Gastrocnemius medialis (tissue), 4 donors: ENCODE measurements at places on chromosomes 4 and X.

DNA sequence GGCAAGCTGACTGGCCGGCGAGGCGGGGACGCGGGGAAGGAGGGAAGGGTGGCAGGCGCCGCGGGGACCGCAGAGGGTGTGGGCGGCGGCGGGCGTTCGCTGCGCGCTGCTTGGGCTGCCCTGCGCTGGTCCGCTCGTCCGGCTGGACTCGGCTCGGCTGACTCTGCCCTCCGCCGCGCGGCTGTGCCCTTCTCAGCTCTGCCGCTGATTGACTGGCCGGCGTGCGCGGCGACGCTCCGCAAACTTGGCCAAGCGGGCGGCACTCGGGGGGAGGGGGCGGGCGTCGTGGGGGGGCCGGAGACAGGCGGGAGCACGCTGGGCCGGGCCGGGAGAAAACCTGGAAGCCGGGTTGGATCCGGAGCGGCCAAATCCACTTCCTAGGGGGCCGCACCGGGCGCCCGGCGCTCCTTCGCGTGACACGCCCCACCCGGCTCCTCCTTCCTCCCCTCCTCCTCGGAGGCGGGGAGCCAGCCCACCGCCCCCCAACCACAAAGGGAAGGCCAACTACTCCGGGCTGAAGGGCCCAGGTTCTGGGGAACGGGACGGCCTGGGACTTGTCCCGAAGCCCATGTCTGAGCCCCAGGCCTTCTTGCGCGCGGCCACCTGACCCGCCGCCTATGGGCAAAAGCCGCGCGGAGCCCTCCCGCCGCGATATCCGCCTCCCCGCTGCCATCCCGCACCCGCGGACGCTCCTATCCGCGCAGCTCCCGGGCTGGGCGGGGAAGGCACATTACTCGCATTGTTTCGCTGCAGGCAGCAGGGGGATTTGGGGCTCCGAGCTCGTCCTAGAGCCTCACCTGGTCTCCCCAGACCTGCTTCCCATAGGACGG lies at the start of gene GPC4:
TSS of gene GPC4 (minus strand) at position 214 of the 830 bp plus-strand sequence. CDS start 524 bp downstream, outside the sequence.
- no peaks in the 10 kb centered on the region for H3K27me3 ChIP-seq
- H3K36me3 ChIP-seq: no peaks in the 10 kb centered on the region
- H3K4me1 ChIP-seq: peaks cover 11% of the 10 kb centered on the region
- H3K4me3 ChIP-seq: peak within 1 kb of the TSS; percentile 79
- DNase-seq: peak; percentile 53

DNA sequence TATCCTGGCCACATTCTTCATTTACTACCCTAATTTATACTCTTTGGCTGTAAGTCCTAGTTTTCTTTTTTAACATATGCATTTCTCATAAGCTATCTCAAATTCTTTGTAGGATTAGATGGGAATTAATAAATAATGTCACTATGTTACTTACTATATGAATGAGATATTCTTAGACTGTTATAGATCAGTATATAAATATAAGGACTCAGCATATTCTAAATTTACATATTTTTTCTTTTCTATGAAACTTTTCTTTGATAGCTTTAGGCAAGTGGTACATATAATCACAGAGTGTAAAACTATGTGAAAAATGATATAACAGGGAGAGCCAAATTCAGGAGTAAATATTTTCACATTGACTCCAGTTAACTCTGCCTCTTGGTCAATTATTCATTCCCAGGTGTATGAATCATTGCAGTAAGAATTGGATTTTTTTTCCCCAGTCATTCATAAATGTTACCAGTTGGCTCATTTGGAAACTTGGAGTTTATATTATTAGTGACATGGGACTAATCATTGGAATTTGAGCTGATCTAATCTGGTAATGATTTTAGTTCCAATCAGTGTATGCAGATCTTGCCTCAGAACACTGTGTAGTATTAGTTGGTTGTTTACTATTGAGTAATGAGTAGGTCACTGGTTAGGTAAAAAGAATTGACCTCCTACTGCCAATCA lies 25.3 kb downstream of the FHIP1A start:
- H3K27me3 ChIP-seq: no peaks in the 10 kb centered on the region
- no peaks in the 10 kb centered on the region for H3K36me3 ChIP-seq
- no peak overlapping the region for H3K4me3 ChIP-seq
- no peak for DNase-seq

DNA sequence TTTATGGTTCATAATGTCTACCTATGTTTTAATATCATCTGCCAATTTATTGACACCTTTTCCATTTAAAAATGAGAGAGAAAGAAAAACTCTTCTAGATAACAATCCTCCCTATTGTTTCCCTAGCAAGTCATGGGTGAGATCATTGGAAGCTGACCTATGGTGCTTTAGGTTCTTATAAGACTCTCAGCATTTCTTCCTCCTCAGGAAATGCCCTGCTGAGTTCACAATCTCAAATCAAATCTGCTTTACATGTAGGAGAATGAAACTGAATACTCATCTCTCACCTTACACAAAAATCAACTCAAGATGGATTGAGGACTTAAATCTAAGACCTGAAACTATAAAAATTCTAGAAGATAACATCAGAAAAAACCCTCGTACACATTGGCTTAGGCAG lies 267.4 kb downstream of the RAPGEF2 start:
- H3K4me3 ChIP-seq: no peak overlapping the region
- no peaks in the 10 kb centered on the region for H3K4me1 ChIP-seq
- no peaks in the 10 kb centered on the region for H3K36me3 ChIP-seq
- no peaks in the 10 kb centered on the region for H3K27me3 ChIP-seq
- no peak overlapping the region for H3K27ac ChIP-seq

DNA sequence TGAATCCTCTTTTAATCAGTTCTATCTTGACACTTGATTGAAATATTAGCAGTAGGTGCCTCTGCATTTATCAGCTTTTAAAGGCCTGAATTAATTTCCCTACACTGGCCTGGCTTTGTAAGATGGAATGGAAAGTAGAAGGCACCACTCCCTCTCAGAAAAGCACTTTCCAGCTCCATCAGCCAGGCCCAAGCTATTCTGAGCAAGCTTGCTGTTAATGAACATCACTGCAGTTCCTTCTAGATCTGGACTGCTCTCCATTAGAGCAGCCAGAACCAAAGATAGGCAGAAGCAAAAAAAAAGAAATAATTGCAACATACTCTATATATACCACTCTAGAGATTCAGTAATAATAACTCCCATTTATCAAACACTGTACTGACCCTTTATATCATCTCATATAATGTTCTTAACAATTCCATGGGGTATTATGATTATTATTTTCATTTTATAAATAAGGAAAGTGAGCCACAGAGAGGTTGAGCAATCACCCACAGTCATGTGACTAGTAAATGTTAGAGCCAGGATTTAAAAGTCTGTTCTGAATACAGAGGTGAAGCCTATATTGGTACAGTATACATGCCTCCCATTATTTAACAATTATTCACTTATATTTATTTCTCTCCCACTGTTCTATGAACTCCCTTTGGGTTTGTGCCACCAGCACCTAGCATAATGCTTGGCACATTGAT lies 39.4 kb upstream of the GPC3 start:
- H3K27ac ChIP-seq: no peak overlapping the region
- H3K4me3 ChIP-seq: no peak overlapping the region
- no peaks in the 10 kb centered on the region for H3K4me1 ChIP-seq
- H3K27me3 ChIP-seq: no peaks in the 10 kb centered on the region
- no peak for DNase-seq

- no peaks in the 10 kb centered on the region for H3K36me3 ChIP-seq
- H3K27me3 ChIP-seq: no peaks in the 10 kb centered on the region
- DNase-seq: no peak
- peak overlapping the region; percentile 96 for H3K27ac ChIP-seq
- peak overlapping the region; percentile 74 for H3K4me3 ChIP-seq
Measured at GRCh38 chrX:38803243-38803587, 2.0 kb downstream of the MID1IP1 start.
